ENCODE measurements at places on chromosomes 12 and 14.

DNA sequence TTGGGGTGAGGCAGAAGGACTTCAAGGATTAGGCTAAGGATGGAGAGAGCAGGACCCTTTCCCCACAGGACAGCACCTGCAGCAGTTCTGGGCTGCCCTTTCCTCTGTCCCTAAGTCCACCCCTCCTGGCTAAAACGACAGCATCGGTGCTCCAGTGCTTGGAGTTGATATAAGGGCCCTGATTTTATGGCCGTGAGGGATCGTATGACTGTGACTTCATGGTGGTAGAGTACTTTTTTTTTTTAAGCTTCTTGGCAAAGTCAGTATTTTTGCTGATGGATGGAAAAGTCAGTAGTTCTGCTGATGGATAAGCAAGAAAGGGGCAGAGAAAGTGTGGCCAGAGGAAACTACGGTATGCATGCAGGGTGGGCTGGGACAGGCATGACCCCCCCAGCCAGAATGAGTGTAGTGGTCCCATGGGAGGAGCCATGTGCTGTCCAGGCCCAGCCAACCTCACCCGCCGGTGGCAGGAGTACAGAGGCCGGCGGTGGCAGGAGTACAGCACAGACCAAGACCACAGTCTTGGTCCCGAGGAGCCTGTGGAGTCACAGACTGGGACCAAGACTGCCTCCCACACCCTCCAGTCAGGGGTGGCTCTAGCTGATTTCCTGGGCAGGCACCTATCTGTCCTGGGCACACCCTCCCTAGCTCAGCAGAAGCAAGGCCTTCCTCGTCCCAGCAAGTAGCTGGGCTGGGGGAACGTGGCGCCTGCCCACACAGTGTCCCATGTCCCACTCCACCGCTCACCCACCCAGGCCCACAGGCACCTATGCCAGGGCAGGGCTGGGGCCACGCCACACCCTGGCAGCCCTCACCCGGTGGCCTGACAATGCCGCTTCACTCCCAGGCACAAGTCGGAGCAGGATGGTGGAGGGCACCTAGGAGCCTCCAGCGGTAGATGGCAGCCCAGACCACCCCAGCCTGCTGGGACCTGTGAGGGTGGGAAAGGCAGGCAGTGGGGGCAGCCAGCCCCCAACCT is 46.3 kb downstream of the CCDC88C start:
- no peak for DNase-seq

GRCh38 chr12:109459247-109459646 is 17.9 kb downstream of the KCTD10 start:
- no peak for DNase-seq

- DNase-seq: no peak
These were observed 57.3 kb upstream of the E2F7 start for GRCh38 chr12:77122661-77123060.

DNA sequence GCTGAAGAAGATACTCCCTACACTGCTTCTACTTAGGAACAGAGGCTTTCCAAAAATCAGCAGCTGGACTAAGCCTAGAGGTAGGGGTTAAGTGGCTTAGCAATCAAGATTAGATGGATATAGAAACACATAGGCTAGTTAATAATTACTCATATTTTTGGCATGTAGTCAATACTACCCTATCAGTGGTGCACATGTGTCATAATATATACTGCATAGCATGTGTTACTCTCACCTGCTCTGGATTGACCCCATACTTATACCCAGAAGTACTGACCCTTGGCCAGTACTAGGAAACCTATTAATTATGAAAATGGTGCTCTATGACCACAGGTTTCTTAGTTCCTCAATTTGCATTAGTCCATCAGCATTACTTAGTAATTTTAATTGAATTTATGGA is 528.4 kb upstream of the LMO3 start:
- no peak for DNase-seq

DNA sequence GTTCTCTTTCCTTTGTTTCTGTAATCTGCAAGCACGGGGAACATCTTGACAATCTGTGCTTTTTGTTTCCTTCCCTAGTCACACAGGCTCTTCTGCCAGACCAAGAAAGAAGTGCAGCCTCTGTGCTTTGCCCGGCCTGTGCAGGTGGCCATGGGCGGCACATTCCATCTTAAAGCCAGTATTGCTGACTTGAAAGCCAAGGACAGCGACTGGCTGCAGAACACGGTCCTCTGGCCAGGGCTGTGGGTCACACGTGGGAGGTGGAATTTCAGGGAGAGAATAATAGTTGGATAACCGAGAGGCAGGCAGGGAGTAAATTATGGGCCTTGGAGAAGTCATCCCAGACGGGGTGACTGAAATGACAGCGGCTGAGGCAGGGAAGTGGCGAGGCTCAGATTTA is 24.8 kb downstream of the FNTB start:
- DNase-seq: no peak

DNA sequence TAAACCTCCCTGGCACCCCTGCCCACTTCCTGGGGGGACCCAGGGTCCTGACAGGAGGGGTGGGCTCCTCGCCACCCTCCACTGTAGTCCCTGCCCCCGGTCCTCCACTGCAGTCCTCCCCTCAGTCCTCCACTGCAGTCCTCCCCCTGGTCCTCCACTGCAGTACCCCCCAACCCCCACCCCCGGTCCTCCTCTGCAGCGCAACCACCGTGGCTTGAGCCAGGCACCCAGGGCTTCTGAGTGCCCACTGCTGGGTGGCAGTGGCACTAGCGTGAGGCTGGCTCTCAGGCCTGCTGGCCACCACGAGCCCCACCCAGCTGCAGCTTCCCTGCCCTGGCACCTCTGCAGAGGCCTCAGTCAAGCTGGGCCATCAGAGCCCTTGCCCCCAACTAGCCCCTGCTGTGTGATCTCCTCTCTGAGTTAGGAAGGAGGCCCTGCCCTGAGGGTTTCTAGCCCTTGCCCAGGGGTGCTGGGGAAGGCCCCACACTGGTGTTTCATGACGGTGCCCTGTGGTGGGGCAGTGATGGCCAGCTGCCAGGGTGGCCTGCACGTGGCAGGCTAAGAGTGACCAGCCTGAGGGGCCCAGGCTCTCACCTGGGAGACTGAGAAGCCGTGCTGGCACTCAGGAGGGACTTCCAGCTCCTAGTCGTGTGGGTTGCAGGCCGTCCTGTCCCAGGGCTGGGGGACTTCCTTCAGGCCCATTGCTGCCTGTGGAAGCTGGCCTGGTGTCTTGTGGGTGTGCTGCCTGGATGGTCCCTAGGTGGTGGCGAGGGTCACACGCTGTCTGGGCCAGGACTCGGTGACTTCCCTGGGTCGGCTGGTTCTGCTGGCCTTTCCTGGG is 9.7 kb downstream of the CEP170B start:
- DNase-seq: no peak

DNA sequence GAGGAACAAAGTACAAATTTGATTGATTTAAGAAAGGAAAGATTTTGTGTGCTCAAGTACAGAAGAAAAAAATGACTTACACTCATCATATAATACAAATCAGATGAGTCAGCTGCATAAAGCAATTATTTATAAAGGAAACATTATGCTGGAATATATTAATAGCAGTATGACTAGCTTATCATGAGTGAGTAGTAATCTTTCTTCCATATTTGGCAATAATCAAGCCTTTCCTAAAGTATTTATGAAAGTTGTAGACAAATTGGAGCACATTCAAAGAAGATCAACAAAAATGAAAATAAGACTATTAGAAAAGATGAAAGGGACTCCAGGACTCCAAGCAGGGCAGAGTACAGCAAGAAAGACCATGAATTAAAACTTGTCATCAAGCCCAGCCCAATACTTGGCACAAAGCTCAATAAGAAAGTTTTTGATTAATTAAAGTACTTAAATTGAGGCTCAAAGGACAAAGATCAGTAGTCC is 32.8 kb downstream of the CCER1 start:
- DNase-seq: no peak

GRCh38 chr14:76396714-76397187 is 20.8 kb downstream of the ESRRB start:
- DNase-seq: no peak

DNA sequence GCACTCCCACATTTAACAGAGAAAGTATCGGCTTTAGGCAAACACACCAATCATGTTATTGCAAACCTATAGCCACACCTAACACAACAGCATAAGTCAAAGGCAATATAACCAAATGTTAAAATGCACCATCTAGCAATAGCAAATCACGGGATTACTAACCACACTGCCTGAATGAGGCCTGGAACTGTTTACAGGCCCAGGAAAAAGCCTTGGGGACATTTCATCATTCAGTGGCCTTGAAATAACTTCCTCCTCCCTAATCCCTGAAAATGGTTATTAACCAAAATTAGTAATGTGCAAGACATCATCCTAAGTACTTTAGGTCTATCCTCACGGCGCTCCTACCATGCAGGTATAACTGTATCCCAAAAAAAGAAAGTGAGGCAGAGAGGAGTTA is 2.3 kb downstream of the GALC start:
- no peak for DNase-seq

- no peak for DNase-seq
These were observed 837 bp upstream of the STX2 start for GRCh38 chr12:130839770-130840404.

- no peak for DNase-seq
These were observed 73.3 kb downstream of the ASCL4 start for GRCh38 chr12:107847830-107848229.

- DNase-seq: no peak
These were observed 43.9 kb downstream of the IL31 start for GRCh38 chr12:122130150-122130549.

GRCh38 chr12:80041071-80041470 is 58.3 kb upstream of the OTOGL start:
- no peak for DNase-seq

GRCh38 chr12:121190523-121191031 is 19.4 kb upstream of the P2RX4 start:
- no peak for DNase-seq

DNA sequence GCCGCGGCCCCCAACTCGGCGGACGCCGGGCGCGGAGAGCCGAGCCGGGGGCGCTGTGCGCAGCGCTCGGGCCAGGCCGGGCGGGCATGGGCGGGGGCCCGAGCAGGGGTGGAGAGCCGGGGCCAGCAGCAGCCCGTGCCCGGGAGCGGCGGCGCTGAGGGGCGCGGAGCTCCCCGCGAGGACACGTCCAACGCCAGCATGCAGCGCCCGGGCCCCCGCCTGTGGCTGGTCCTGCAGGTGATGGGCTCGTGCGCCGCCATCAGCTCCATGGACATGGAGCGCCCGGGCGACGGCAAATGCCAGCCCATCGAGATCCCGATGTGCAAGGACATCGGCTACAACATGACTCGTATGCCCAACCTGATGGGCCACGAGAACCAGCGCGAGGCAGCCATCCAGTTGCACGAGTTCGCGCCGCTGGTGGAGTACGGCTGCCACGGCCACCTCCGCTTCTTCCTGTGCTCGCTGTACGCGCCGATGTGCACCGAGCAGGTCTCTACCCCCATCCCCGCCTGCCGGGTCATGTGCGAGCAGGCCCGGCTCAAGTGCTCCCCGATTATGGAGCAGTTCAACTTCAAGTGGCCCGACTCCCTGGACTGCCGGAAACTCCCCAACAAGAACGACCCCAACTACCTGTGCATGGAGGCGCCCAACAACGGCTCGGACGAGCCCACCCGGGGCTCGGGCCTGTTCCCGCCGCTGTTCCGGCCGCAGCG is 639 bp downstream of the FZD10 start:
- no peak for DNase-seq

DNA sequence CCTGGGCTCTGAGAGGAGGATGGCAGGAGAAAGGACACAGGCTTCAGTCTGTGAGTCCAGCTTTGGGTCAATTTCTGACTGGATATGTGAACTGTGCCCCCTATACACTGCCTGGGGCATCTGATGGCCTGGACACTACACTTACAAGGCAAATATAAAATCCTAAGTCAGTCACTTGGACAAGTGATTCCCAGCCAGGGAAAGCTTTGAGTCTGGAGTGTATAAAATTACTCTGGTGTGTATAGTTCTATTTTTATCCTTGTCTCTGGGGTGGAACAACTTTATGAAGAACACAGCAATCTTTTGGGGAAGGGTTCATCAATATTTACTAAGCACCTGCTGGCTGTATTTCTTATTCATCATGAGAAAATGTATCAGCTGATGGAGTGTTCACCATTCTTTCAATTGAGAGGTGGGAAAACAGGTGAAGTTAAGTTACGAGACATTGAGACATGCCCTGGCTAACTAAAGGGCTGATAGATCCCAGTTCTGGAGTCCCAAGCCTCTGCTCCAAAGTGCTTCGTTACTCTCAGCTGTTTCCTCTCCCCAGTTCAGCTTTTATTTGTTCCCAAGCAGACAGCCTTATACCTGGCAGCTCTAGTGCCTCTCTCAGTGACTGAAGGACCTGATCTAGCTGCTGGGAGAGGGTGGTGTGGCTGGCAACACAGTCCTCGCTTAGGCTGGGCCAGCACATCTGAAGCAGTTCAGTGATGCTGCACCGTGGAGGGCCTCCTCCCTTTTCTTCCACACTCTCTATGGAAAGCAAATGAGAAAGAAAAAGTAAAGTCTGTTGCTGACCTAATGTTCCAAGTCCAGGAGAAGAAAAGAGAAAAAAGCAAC is 30.9 kb downstream of the ZFYVE26 start:
- DNase-seq: no peak

- no peak for DNase-seq
These were observed 10.7 kb downstream of the CMKLR1 start for GRCh38 chr12:108328420-108328819.

- no peak for DNase-seq
These were observed 7.2 kb downstream of the MGP start for GRCh38 chr12:14878488-14878887.

- DNase-seq: no peak
These were observed 33.8 kb downstream of the CREBL2 start for GRCh38 chr12:12645485-12645884.

GRCh38 chr12:90974286-90974685 is 19.3 kb upstream of the CCER1 start:
- DNase-seq: no peak

GRCh38 chr12:89343127-89343526 is 9.2 kb downstream of the DUSP6 start:
- no peak for DNase-seq

All from T-helper 17 cell (primary cell).